WTC11 (cell line): ENCODE measurements at places on chromosomes 7 and 10. TPM values are rescaled to one million over a fixed set of nuclear protein-coding genes. Genes with fewer than 3 reads are reported as not detected.

DNA sequence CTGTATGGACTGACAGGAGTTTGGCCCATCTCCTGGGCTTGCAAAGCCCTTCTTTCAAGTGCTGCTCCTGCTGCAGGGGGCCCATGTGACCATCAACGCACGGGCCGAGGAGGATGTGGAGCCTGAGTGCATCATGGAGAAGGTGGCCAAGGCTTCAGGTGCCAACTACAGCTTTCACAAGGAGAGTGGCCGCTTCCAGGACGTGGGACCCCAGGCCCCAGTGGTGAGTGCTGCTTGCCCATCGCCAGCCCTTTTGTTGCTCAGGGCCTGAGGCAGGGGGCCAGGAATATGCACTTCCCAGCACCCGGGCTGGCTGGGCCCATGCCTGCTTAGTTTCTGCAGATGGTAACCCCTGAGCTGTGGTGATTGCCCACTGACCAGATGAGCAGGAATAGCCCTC lies 8.7 kb downstream of the PGAM2 start:
- H3K4me3 ChIP-seq, result no peak overlapping the region
- peaks cover 51% of the 10 kb centered on the region for H3K36me3 ChIP-seq
- H3K27ac ChIP-seq, result no peak overlapping the region
- H3K4me1 ChIP-seq, result no peaks in the 10 kb centered on the region
- DNase-seq, result no peak

GRCh38 chr10:31678139-31678536 lies 250.5 kb downstream of the ARHGAP12 start:
- no peak overlapping the region for H3K4me3 ChIP-seq
- DNase-seq, result no peak
- peaks cover 52% of the 10 kb centered on the region for H3K36me3 ChIP-seq
- H3K27ac ChIP-seq, result no peak overlapping the region; the same call in 1 of the 2 replicates

DNA sequence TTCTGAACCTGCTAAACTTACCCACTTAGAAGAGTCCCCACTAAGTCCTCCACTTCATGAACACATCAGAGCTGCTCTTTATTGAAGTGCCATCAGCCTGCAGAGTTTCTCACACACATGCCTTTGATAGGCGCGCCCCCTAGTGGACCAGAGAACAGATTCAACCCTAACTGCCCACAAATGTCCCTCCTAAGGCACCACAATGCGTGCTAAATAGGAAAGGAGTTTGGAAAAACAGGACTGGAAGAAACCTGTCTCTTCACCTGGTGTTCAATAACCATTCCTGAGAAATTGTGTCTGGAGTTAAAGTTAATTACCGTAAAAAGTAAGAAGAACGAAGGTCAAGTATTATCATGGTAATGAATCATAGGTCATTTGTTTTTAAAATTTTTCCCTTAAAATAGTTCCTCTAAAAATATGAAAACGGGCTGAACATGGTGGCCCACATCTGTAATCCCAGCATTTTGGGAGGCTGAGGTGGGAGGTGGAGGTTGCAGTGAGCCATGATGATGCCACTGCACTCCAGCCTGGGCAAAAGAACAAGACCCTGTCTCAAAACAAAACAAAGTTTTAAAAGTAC lies 249.7 kb downstream of the ELMO1 start:
- H3K36me3 ChIP-seq, result peaks cover 2% of the 10 kb centered on the region; the same call in 1 of the 2 replicates
- peak overlapping the region; percentile 69; the same call in 1 of the 2 replicates for H3K27ac ChIP-seq
- H3K4me1 ChIP-seq, result peaks cover 14% of the 10 kb centered on the region

GRCh38 chr7:1240517-1241257 lies 8.0 kb downstream of the UNCX start:
- H3K4me3 ChIP-seq, result peak overlapping the region; percentile 62
- DNase-seq, result peak; percentile 56
- no peaks in the 10 kb centered on the region for H3K36me3 ChIP-seq
- H3K27ac ChIP-seq, result no peak overlapping the region
- peaks cover 92% of the 10 kb centered on the region for H3K27me3 ChIP-seq
- peaks cover 36% of the 10 kb centered on the region for H3K4me1 ChIP-seq

DNA sequence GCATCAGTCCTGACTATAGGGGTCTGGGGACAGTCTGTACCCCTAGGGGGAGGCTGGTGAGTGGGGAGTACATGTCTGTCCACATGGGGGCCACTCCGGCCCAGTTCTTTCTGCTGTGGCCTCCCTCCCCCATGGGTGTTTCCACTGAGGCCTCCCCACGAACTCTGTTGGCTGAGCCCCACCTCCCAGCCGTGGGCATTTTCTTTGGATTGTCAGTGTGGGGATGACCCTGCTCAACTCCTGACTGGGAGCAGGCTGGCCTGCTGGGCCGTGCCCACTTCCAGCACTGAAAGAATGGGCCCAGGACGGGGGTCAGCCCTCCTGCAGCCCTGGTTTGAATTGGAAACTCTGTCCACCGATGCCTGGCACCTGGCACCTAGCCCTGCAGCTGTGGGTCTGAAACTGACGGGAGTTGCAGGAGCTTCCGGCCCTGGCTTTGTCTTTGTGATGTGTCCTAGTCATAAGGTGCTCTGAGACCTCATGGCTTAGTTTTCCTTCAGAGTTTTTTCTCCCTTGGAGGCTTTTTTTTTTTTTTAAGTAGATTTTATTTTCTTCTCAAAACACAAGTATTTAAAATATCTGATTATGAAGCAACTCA lies 46.5 kb downstream of the LHPP start:
- peaks cover 3% of the 10 kb centered on the region; the same call in 1 of the 2 replicates for H3K4me1 ChIP-seq
- H3K27me3 ChIP-seq, result no peaks in the 10 kb centered on the region
- H3K36me3 ChIP-seq, result peaks cover 3% of the 10 kb centered on the region; the same call in 1 of the 2 replicates
- H3K27ac ChIP-seq, result no peak overlapping the region

GRCh38 chr7:95688931-95689495 lies 83.3 kb upstream of the DYNC1I1 start:
- H3K36me3 ChIP-seq, result no peaks in the 10 kb centered on the region
- no peak for DNase-seq
- H3K27ac ChIP-seq, result peak overlapping the region; percentile 32

The CPN1 gene
- 0.42 to 0.69 TPM (median 0.66 TPM) in 3 replicates for total RNA-seq

DNA sequence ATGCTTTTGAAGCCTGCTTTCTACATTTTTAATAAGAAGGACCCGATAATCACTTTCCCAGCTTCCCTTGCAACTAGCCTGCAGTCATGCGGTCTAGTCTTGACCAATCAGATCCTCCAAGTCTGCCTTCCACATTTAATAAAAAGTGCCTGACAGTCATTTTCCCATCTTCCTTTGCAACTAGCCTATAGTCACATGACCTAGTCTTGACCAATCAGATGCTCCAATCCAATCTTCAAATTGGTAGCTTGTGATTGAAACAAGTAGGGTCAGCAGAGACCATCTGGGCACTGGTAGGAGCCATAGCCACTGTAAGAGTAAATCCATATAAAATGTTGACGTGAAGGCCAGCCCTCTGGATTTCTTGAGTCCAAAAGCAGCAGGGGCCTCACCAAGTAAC lies 80.0 kb downstream of the NPTX2 start:
- H3K4me1 ChIP-seq, result no peaks in the 10 kb centered on the region
- H3K4me3 ChIP-seq, result no peak overlapping the region
- no peak overlapping the region for H3K27ac ChIP-seq
- peaks cover 17% of the 10 kb centered on the region for H3K36me3 ChIP-seq
- no peak for DNase-seq

- peak; percentile 86 for DNase-seq
- H3K27me3 ChIP-seq, result no peaks in the 10 kb centered on the region; the same call in 1 of the 2 replicates
- H3K36me3 ChIP-seq, result no peaks in the 10 kb centered on the region
- H3K4me3 ChIP-seq, result no peak overlapping the region
Observed at GRCh38 chr10:77173615-77174461, 463.8 kb downstream of the KCNMA1 start.

DNA sequence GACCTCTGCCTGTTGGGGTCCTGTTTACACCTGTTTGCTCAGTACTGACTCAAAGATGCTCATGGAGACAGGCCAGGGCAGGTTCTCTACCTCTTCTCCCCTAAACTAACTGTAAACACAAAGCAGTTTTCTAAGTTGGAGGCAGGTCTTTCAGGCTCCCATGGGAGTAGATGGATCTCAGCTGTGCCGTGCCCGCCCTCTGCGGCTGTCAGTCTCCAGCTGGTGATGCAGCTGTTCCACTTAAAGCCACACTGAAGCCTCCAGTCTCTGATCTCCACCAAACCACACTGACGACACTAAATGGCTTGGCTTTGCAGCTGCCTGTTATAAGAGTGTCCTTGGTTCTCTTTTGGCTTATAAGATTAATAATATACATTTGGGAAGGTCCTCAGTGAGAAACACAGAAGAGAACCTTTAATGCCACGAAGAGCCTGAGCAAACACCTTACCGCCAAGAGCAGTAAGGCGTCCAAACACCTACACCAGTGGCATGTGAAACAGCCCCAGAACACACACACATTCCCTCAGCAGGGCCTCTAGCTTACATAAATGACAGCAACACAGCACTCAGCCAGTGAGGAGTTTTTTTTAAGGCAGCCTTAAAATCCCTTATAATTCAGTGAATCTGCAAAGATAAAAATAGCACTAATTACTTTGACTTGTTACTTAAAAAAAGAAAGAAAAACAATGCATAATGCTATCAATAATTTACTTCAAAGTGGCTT lies 60.4 kb upstream of the KCNIP2 start:
- H3K27ac ChIP-seq, result peak overlapping the region; percentile 35; the same call in 1 of the 2 replicates
- H3K4me3 ChIP-seq, result no peak overlapping the region
- DNase-seq, result no peak
- H3K27me3 ChIP-seq, result no peaks in the 10 kb centered on the region
- H3K4me1 ChIP-seq, result peaks cover 44% of the 10 kb centered on the region

DNA sequence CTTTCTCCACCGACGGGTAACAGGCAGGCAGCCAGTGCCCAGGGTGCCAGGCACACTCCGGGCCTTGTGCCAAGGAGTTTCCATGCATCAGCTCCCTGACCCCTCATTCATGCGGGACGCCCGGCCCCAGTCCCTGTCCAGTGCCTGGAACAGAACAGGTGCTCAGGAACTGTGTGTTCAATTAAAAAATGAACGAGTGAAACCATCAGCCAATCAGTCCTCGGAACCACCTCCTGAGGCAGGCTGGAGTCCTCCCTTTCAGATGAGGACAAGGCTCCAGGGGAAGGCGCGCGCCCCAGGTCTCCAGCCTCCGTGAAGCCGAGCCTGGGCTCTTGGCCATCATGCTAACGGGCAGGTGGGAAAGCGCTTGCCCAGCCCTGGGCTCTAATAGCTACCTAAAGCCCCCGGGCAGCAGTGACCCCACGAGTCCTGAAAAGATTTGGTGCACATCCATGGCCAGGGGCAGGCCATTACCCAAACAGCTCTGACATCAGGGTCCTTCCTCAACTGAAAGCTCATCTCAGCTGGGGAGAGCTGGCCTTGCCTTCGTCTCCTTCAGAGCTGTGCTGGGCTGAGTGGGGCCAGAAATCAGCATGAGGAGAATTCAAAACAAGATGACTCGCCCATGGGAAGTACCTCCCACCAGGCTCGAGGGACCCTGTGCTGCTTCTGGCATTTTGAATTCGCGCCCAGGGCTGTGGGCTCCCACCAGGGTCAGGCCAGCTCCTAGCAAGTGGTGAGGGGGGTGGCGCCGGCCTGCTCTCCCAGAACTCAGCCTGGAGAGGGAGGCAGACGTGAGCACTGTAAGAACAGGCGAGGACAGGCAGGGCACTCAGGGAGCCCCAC lies 200.5 kb downstream of the MAD1L1 start:
- H3K27ac ChIP-seq, result peak overlapping the region; percentile 91
- no peaks in the 10 kb centered on the region for H3K27me3 ChIP-seq
- no peak overlapping the region for H3K4me3 ChIP-seq
- H3K36me3 ChIP-seq, result peaks cover 10% of the 10 kb centered on the region
- peaks cover 12% of the 10 kb centered on the region for H3K4me1 ChIP-seq
- DNase-seq, result no peak

DNA sequence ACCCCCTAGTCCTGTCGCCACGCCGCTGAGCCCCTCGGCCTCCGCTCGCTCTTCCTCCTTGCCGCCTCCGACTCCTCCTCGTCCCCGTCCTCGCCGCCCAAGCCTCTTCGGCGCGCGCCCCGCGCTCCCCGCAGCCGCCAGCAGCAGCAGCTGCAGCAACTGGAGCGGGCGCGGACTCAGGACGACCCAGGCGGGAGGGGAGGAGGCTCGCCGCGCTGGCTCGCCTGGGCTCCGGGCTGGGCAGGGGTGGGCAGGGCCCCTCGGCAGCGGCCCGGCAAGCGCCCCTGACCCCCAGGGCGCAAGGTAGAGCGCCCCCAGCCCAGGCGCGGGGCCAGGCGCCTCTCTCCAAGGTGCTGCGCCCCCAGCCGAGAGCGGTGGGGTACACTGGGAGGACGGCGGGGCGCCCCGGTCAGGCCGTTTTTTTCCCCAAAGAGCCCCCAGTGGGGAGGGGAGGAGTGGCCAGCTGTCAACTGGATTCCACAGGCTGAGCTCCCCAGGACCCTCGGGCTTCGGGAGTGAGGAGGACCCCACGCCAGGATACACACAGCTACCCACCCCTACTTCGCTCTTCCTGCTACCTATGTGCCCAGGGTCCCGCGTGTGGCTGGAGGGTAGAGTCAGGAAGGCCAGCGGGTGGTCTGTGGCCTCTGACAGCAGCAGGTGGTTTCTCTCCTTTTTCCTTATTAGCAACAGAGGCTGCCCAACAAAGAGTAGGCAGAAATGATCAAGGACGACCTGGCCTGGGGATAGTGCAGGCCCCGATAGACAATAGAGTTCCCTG lies 903 bp upstream of the KCNMA1 start:
- H3K4me3 ChIP-seq, result peak overlapping the region; percentile 80
- DNase-seq, result peak; percentile 67
- H3K4me1 ChIP-seq, result peaks cover 28% of the 10 kb centered on the region
- peaks cover 76% of the 10 kb centered on the region for H3K27me3 ChIP-seq
- H3K27ac ChIP-seq, result no peak overlapping the region

The FANK1 gene
- total RNA-seq, result 1.8 to 3.4 TPM (median 2.8 TPM) in 3 replicates

The HYCC1 gene
- total RNA-seq, result 114 to 125 TPM (median 116 TPM) in 3 replicates

- H3K36me3 ChIP-seq, result no peaks in the 10 kb centered on the region
- H3K27me3 ChIP-seq, result no peaks in the 10 kb centered on the region
- no peak for DNase-seq
Observed at GRCh38 chr7:142130267-142130666, 18.7 kb downstream of the MGAM2 start.

The CCL26 gene
- 9.8 to 19.5 TPM (median 18.5 TPM) in 3 replicates for total RNA-seq

DNA sequence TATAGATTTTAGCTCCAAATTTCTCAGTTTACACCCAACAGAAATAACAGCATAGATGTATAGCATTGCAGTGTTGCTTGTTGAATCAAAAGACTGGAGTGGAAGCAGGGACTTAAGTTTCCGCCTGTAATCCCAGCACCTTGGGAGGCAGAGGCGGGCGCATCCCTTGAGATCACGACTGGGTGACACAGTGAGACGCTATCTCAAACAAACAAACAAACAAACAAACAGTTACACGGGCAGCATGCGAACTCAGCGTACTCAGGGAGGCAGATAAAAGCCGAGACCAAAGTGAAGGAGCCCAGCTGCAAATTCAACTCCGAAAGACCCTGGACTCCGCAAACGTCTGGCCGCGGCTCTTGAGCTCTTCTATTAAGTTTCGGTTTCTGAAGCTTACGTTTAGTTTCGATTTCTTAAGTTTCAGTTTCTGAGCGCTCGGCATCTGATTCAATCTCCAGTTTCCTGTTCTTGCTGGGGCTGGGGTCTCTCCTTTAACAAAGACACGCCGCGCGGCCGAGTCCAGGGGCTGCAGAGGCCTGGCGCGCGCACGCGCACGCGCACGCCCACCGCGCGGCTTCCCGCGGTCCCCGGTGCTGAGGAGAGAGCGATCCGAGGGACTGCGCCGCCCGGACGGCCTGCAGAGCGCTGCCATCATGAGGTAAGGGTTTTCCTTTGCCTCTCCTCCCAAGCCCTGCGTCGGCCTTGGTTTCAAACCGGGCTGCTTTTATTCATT lies at the start of gene IFIT5:
IFIT5 (plus strand) TSS at position 423 of the 733 bp plus-strand sequence; CDS start at position 654, 231 bp downstream.
- peaks cover 11% of the 10 kb centered on the region for H3K36me3 ChIP-seq
- DNase-seq, result peak; percentile 72
- H3K4me1 ChIP-seq, result peaks cover 22% of the 10 kb centered on the region
- peaks cover 27% of the 10 kb centered on the region for H3K27me3 ChIP-seq
- H3K4me3 ChIP-seq, result peak within 1 kb of the TSS; percentile 97
- H3K27ac ChIP-seq, result peak within 1 kb of the TSS; percentile 94
